ENCODE measurements at places on chromosomes 5 and 9.

DNA sequence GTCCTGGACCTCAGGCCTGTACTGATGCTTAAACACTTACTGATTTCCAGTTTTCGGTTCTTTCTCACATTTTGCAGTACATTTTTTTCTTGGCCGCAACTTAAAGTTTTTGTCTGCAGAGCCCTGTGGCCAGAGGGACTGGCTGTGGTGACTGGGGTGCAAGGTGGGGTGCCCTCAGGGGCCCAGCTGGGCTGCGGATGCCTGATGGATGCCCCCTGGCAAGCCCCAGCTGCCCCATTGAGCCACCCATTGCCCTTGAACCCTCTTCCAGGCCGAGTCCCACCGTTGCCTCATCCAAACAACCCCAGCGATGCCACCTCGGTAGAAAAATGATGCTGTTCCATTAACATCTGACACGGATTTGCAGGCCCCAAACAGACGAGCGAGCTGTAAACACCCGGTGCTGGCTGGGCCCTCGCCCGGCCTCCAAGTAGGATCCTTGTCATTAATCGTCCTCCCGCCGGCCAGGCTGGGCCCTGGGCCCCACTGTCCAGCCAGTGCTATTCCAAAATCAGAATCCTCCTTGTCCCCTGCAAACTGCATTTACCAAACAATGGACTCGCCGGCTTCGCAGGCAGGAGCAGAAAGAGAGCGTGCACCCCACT lies 107.9 kb downstream of the PHF2 start:
- no peak for DNase-seq

GRCh38 chr5:27008604-27009539 lies 29.5 kb downstream of the CDH9 start:
- DNase-seq = no peak

GRCh38 chr9:135798263-135798585 lies 96.2 kb downstream of the KCNT1 start:
- no peak for DNase-seq

- no peak for DNase-seq
Observed at GRCh38 chr5:149628221-149628620, 46.9 kb downstream of the ARHGEF37 start.

GRCh38 chr5:151205411-151205810 lies 18.5 kb downstream of the CCDC69 start:
- DNase-seq = no peak

Measured in OCI-LY7 (cell line).